ENCODE measurements at places on chromosomes 1 and 21.

DNA sequence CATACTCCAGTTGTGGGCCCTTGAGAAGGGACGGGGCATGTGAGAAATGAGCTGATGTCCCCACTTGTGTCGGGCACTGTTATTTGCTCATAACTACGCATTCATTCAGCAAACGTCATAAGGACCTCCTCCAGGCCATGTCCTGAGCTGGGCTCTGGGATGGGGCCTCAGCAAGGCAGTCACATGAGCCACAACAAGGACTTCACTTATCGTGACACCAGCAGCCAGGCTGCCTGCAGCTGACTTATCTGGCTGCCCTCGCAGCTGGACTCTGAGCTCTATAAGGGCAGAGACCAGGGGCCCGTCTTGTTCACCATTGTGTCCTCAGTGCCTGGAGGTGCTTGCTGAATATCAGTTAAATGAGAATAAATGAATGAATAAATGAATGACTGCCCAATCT lies 37.5 kb upstream of the GRIK3 start:
- DNase-seq, result no peak

DNA sequence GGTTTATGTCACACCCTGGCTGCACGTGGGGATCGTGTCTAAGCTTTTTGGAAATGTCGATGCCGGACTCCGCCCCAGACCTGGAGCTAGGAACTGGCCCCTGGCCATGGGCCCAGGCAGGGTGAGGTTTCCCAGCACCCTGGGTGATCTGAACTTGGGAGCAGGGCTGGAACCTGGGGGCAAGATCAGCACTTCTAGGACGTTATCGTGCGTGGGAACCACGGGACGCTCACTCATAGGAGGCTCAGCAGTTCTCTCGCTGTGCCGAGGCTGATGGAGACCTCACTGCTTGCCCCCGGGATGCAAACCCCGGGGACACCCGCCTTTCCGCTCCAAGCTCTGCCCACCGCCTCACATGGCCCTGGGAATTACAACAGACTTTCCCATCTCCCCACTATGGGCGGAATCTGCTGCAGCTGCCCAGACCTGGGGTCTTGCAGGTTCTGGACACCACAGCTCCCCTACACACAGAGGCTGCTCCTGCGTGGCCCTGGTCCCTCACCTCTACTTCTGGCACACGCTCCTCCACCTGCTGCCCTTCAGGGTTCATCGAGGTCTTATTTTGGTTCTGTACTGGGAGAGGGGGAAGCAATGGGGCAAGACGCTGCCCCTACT lies 35.9 kb downstream of the COL18A1 start:
- no peak for DNase-seq

DNA sequence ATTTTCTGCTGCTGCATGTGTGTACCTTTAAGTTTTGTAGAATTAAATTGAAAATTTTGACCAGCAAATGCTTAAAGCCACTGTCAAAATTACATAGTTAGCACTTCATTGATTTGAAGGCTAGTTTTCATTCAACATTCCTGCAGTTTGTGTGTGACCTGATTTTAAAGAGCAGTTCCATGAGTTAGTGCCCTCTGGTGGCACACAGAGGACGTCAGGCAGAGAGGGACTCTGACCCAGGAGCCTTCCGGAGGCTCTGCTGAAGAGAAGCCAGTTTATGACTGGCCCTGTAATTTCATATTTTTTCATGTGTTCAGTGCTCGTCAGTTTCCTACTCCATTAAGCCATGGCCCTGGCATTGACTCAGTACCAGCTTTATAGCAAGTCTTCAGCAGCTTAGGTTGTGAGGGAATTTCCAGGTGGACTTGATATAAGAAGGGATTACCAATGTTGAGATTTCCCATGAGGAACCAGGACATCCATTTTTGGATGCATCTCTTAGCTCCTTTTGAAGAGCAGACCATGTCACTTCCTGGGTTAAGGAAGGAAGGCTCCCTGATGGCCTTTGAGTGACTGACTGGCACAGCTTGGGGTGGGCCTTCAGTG lies 104.7 kb downstream of the CAMTA1 start:
- peak; percentile 61 for DNase-seq

GRCh38 chr1:149916898-149917252 lies 769 bp downstream of the SV2A start:
- no peak for DNase-seq

- DNase-seq, result no peak
These were observed 36.7 kb upstream of the LHX4 start for GRCh38 chr1:180193141-180194047.

GRCh38 chr1:55860326-55860725 lies 645.2 kb upstream of the USP24 start:
- DNase-seq, result no peak

- no peak for DNase-seq
These were observed 136.1 kb downstream of the GPATCH2 start for GRCh38 chr1:217494767-217495166.

- no peak for DNase-seq
These were observed 40.8 kb upstream of the C1orf174 start for GRCh38 chr1:3940754-3941345.

GRCh38 chr1:156114101-156114918 lies at the start of gene LMNA:
Gene LMNA (plus strand): TSS chr1:156114711. CDS start chr1:156114919, 208 bp downstream.
- DNase-seq, result peak; percentile 85

All from HAP-1 (cell line).